ENCODE measurements at places on chromosomes 6 and 20. TPM values are rescaled to one million over a fixed set of nuclear protein-coding genes. Genes with fewer than 3 reads are reported as not detected.
A peak's percentile ranks its signal among the peaks of the same experiment; 100 is the strongest.

MKKS gene
- total RNA-seq: 9.9 TPM

CAPN11 gene
- total RNA-seq: not detected

VGLL2 gene
- not detected for total RNA-seq

HLA-DPA1 gene
- 2.0 TPM for total RNA-seq

NHSL1 gene
- 73.6 TPM for total RNA-seq

ATP6V1G2 gene
- total RNA-seq: 2.5 TPM

NKAIN4 gene
- total RNA-seq: 18.4 TPM

FLRT3 gene
- 98.6 TPM for total RNA-seq

CAP2 gene
- total RNA-seq: 14.1 TPM

GRCh38 chr20:58697867-58698703 is 5.5 kb downstream of the NPEPL1 start:
- H3K4me3 ChIP-seq: no peak overlapping the region
- no peak overlapping the region for H3K27ac ChIP-seq
- no peak for DNase-seq

DNA sequence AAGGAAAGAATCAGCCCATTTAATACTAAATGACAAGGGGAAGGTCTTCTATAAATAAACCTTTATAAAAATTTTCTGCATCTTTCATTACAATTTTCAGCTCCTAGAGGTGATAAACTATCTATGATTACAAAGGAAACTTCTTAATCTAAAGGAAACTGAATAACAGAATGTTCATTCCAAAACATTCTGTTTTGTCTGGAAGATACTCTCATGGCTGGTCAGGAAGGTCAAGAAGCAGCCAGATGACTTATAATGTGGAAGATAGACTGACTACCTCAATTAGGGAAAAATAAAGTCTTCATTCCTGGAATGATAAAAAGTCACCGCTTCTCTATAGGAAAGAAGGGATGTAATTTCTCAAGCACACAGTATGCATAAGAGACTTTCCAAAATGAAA is 131.3 kb downstream of the GMDS start:
- peaks cover 21% of the 10 kb centered on the region for H3K4me1 ChIP-seq
- DNase-seq: no peak
- H3K27ac ChIP-seq: no peak overlapping the region
- H3K4me3 ChIP-seq: no peak overlapping the region
- H3K36me3 ChIP-seq: no peaks in the 10 kb centered on the region

DNA sequence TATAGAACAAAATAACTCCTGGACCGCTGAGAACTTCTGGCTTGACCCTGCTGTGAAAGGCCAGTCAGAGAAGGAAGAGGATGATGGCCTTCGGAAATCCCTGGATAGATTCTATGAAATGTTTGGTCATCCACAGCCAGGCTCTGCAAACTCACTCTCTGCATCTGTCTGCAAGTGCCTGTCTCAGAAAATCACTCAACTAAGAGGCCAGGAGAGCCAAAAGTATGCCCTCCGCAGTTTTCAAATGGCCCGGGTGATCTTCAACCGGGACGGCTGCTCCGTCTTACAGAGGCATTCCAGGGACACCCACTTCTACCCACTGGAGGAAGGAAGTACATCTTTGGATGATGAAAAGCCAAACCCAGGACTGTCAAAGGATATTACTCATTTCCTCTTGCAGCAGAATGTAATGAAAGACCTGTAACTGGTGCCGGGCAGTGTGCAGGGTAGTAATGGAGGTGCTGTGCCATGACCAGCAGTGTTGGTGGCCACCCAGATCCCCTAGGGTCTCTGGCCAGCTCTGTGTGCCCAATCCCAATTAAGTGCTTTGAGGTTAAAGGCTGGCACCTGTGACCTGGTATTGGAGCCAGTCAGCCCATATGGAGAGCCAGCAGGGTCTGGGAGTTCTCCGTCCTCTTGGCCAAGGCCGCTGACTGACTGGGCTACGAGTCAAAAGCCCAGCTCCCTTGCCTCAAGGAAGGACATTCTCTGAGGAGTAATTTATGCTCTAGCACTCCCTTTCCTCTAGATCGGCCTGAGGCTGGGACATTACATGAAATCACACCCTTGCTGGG is 87.1 kb downstream of the TRMT6 start:
- H3K27ac ChIP-seq: no peak overlapping the region
- no peaks in the 10 kb centered on the region for H3K4me1 ChIP-seq
- no peaks in the 10 kb centered on the region for H3K27me3 ChIP-seq
- H3K4me3 ChIP-seq: no peak overlapping the region

- no peaks in the 10 kb centered on the region for H3K4me1 ChIP-seq
- no peaks in the 10 kb centered on the region for H3K36me3 ChIP-seq
- no peak overlapping the region for H3K27ac ChIP-seq
- DNase-seq: no peak
- no peak overlapping the region for H3K4me3 ChIP-seq
Observed at GRCh38 chr6:123909989-123910388, 106.3 kb downstream of the NKAIN2 start.

DNA sequence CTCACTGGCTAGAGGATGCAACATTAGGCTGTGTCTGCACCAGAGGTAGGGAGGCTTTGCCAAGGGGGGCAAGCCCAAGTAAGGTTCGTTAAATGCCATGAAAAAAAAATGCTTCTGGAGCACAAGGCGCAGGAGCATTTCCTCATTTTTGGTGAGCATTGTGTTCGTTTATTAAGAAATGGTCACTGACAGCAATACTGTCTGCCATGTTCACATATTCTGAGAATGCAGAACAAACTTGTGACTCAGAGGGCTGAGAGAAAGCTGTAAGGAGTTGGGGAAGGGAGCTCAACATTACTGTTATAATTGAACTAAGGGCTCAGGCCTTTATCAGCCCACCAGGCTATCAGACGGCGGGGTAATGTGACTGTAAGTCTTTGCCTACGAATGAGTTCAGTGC is 465.4 kb upstream of the BTBD3 start:
- H3K4me3 ChIP-seq: no peak overlapping the region
- no peak for DNase-seq
- H3K36me3 ChIP-seq: no peaks in the 10 kb centered on the region
- H3K27ac ChIP-seq: peak overlapping the region; percentile 93
- H3K27me3 ChIP-seq: no peaks in the 10 kb centered on the region

DNA sequence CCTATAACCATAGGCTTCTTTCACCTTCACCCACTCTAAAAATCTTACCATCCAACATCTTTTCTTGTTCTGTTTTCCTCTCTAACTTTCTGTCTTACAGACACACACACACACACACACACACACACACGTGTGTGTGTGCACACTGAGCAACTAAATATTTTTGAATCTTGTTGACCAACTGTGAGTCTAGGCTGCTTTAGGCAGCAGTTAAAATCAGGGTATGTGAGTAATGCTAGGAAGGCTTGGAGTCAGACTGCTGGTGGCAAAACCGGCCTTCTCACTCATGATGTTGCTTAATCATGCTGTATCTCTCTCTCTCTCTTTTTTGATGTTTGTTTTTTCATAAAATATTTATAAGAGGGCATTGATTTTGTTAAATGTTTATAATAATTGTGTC is 103.1 kb upstream of the TBX18 start:
- H3K4me1 ChIP-seq: no peaks in the 10 kb centered on the region
- H3K27ac ChIP-seq: no peak overlapping the region

DNA sequence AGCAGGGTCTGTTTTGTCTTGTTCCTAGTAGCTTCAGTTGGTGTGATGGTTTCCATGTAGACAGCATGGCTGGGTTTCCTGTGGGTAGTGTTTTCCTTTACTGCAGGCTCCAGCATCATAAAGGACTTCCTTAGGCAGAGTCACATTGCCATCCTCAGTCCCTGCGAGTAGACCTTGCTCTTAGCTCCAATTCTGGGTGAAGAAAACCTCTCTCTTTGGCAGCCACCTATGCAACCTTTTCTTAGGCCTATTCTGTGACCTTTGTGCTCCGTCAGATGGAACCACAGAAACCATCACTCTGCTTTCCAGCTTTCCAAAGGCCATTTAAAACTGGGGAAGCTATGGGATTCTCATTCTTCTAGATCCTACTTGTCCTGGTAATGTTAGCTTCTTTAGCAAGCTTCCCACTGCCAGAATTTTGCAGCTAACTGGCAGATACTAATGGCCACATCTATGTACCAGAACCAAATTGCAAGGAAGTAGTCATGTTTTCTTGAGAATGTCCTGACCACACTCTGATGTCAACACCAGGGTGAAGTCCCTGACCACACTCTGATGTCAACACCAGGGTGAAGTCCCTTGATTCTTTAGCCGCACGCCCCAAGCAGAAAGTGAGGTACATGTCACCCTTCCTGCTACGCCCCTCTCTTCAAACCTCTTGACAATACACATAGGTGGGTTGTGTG is 646.6 kb upstream of the HS3ST5 start:
- H3K4me1 ChIP-seq: peaks cover 6% of the 10 kb centered on the region
- no peaks in the 10 kb centered on the region for H3K36me3 ChIP-seq
- no peak for DNase-seq
- H3K4me3 ChIP-seq: no peak overlapping the region
- H3K27me3 ChIP-seq: no peaks in the 10 kb centered on the region
- H3K27ac ChIP-seq: no peak overlapping the region

GRCh38 chr20:63442100-63442493 is 30.4 kb downstream of the KCNQ2 start:
- H3K27me3 ChIP-seq: peaks cover 2% of the 10 kb centered on the region
- H3K36me3 ChIP-seq: no peaks in the 10 kb centered on the region
- no peak for DNase-seq
- H3K4me3 ChIP-seq: no peak overlapping the region
- no peak overlapping the region for H3K27ac ChIP-seq

DNA sequence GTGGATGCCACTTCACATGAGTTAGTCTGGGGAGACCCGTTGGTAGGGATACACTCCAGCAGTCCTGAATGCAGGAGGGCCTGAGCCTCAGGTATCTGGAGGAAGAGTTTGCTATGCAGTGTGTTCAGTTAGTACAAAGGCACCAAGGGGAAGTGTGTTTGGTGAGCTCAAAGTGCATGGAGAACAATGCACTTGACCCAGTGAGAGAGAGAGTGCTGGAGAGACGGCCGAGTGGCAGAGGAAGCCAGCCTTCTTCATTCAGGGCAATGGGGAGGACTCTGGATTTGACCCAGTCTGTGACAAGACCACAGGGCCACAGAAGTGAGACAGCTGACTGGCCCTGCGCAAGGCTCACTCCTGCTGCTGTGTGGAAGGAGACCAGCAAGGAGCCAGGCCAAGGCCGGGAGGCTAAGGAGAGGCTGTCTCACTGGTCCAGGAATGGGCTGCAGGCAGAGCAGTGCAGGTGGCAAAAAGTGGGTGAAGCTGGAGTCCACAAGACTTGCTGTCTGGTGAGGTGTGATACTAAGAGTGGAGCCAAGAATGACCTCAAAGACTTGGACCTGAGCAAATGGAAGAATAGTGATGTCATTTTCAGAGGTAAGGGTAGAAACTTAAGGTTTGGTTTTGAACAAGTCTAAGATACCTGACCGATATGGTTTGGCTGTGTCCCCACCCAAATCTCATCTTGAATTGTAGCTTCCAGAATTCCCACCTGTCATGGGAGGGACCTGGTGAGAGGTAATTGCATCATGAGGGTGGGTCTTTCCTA is 38.0 kb downstream of the PDE10A start:
- no peak overlapping the region for H3K27ac ChIP-seq
- no peaks in the 10 kb centered on the region for H3K27me3 ChIP-seq
- H3K36me3 ChIP-seq: peaks cover 3% of the 10 kb centered on the region
- no peak overlapping the region for H3K4me3 ChIP-seq
- peaks cover 14% of the 10 kb centered on the region for H3K4me1 ChIP-seq

DNA sequence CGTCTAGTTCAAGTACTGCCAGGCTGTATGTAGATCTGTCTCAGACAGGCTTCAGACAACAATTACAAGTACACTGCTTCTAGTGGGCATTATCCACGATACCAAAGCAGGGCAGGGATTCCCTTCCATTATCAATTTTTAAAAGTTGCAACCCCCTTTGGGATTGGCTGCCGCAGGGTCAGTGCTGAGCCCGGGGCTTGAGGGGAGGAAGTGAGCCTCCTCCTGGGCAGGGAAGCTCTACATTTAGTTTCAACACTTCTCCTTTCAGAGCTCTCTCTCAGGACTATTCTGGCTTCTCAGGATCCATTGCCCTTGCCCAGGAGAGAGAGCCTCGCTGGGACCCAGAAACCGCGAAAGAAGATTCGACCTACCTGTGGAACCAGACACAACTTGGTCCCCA is 1.5 kb downstream of the HTR1B start:
- peaks cover 76% of the 10 kb centered on the region for H3K27me3 ChIP-seq
- H3K4me1 ChIP-seq: peaks cover 39% of the 10 kb centered on the region
- H3K27ac ChIP-seq: no peak overlapping the region

GRCh38 chr20:48794360-48794759 is 33.4 kb downstream of the PREX1 start:
- no peak overlapping the region for H3K4me3 ChIP-seq
- DNase-seq: no peak
- H3K4me1 ChIP-seq: peaks cover 7% of the 10 kb centered on the region
- peak overlapping the region; percentile 23 for H3K27ac ChIP-seq

GRCh38 chr20:61629602-61630390 is 377.7 kb downstream of the CDH4 start:
- H3K27ac ChIP-seq: no peak overlapping the region
- no peak for DNase-seq
- no peak overlapping the region for H3K4me3 ChIP-seq
- no peaks in the 10 kb centered on the region for H3K36me3 ChIP-seq
- peaks cover 35% of the 10 kb centered on the region for H3K27me3 ChIP-seq

- peaks cover 40% of the 10 kb centered on the region for H3K36me3 ChIP-seq
- peaks cover 39% of the 10 kb centered on the region for H3K4me1 ChIP-seq
- no peak overlapping the region for H3K4me3 ChIP-seq
- H3K27me3 ChIP-seq: no peaks in the 10 kb centered on the region
- no peak for DNase-seq
Observed at GRCh38 chr20:51628533-51629398, 86.2 kb upstream of the NFATC2 start.

- DNase-seq: no peak
- no peak overlapping the region for H3K27ac ChIP-seq
- H3K4me3 ChIP-seq: no peak overlapping the region
- H3K27me3 ChIP-seq: no peaks in the 10 kb centered on the region
- no peaks in the 10 kb centered on the region for H3K36me3 ChIP-seq
- H3K4me1 ChIP-seq: no peaks in the 10 kb centered on the region
Observed at GRCh38 chr6:86355271-86355670, 582.1 kb upstream of the HTR1E start.

DNA sequence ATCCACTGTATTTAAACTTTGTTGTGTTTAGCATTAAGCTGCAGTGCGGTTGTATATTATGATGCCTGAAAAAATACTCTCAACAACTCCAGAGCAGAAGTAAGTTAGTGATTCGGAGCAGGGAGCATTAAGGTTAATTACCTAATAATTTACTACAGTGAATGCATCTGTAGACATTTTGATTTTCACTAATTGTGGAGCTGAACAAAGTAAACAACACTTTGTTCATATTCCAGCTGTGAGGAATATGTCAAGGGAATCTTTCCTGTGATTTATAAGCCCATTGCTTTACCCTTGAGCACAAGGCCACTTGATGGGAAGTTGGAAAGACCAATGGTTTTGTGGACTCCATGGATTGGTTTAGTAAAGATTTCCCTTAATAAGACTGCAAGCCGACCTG is 77.1 kb downstream of the CBLN4 start:
- H3K36me3 ChIP-seq: peaks cover 2% of the 10 kb centered on the region
- no peak overlapping the region for H3K4me3 ChIP-seq
- no peaks in the 10 kb centered on the region for H3K27me3 ChIP-seq
- H3K27ac ChIP-seq: no peak overlapping the region
- DNase-seq: no peak

Measured in mesothelial cell of epicardium (in vitro differentiated cells).